ENCODE measurements at places on chromosomes 1 and 21.
A peak's percentile ranks its signal among the peaks of the same experiment; 100 is the strongest.

DNA sequence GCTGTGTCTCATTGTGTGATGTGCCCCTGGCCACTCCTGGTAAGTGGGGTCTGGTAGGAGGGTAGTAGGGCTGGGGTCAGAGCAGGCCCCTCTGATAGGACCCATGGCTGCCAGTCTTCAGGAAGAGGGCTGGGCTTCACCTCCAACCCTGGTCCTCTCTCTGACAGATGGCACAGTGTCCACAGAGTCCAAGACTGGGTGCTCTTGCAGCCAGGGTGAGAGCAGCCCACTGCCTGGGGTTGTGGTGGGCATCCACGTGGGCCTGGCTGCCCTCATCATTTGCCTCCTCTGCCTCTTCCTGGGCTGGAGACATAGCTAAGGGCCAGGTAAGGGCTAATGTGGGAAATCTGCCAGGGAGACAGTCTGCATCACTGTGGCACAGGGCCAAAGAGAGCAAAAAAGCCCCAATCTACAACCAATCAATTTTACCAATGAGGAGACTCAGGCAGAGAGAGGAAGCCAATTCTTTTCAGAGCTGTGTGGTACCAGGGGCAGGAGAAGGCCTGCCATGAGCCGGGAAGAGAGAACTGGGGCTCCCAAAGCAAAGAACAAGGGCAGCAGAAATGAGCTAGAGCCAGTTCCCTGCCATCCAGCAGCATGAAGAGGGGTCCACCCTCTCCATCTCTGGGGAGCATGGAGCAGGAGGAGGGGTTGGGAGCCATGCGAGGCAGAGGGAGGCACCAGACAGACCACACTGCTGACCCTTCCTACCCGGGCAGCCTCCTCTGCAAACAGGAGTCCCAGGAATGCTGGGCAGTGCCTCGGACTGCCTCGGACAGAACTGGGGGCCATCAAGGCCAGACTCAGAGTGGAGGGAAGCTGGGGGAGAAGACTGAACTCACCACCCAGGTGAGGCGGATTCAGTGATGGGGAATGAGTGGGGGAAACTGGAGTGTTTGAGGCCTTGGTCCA, 26.8 kb downstream of the SLC27A3 start:
- H3K27me3 ChIP-seq = no peaks in the 10 kb centered on the region
- no peak overlapping the region for H3K4me3 ChIP-seq
- no peak for DNase-seq
- H3K27ac ChIP-seq = no peak overlapping the region

DNA sequence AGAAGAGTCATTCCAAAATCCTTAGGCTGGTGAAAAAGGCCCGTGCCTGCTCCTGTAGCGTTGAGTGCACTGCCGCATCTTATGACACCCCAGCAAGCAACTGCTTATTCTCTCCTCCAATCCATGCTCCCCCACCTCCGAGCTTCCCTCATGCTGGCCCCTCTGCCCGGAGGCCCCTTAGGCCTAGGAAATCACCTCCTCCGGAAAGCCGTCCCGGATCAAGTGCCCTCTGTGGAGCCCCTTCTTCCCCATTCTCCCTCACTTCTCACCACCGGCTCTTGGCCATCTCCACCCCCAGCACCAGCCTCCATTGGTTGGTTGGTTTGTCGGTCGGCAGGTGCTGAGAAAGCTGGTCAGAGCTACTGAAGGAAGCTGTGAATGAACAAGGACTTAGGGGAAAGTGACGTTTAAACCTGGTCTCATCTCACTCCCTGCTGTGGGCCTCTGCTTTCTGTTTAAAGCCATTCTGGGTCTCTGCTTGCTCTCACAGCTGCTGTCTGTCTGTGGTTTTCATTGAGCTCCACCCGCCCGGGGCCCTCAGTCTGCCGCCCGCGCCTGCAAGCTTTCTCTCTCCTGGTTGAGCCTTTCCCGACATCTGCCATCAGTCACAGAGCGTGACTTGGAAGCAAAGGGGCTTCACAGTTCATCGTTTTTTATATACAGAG, 122.2 kb downstream of the KCNN3 start:
- peaks cover 41% of the 10 kb centered on the region for H3K27me3 ChIP-seq
- H3K4me1 ChIP-seq = no peaks in the 10 kb centered on the region
- no peak overlapping the region for H3K4me3 ChIP-seq
- no peak overlapping the region for H3K27ac ChIP-seq
- DNase-seq = no peak
- H3K36me3 ChIP-seq = no peaks in the 10 kb centered on the region

DNA sequence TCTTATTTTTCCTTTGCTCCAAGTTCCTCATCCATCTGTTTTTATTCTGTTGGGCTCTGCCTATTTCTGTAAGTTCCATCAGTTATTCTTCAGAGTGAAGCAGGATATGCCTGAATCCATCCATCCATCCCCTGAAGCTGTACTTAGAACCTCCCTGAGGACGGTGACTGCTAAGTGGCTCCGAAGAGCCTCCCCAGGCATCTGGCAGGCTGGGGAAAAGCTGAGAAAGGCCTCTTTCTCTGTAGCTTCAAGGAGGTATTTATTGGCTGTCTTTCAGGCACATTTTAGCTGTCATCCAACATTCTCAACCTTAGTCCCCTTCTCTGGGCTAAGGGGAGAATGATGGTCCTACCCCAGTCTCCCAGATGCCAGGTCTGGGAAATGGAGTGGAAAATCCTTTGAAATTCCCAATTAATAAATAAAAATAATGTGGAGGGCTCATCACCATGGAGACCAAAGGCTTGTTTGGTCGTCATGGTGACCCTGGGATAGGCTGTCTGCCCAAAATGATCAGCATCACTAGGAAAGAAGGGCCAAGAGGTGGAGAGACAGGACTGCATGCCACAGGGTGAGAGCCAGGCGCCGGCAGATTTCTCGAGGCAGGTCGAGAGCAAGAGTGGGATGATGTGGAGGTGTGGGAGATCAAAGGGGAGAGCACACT, 82.0 kb downstream of the UBIAD1 start:
- no peaks in the 10 kb centered on the region for H3K4me1 ChIP-seq
- H3K27me3 ChIP-seq = no peaks in the 10 kb centered on the region
- H3K4me3 ChIP-seq = no peak overlapping the region

GRCh38 chr1:231613419-231614349, 12.9 kb upstream of the DISC1 start:
- H3K27me3 ChIP-seq = peaks cover 17% of the 10 kb centered on the region
- no peak overlapping the region for H3K4me3 ChIP-seq
- peaks cover 3% of the 10 kb centered on the region for H3K4me1 ChIP-seq
- no peaks in the 10 kb centered on the region for H3K36me3 ChIP-seq

DNA sequence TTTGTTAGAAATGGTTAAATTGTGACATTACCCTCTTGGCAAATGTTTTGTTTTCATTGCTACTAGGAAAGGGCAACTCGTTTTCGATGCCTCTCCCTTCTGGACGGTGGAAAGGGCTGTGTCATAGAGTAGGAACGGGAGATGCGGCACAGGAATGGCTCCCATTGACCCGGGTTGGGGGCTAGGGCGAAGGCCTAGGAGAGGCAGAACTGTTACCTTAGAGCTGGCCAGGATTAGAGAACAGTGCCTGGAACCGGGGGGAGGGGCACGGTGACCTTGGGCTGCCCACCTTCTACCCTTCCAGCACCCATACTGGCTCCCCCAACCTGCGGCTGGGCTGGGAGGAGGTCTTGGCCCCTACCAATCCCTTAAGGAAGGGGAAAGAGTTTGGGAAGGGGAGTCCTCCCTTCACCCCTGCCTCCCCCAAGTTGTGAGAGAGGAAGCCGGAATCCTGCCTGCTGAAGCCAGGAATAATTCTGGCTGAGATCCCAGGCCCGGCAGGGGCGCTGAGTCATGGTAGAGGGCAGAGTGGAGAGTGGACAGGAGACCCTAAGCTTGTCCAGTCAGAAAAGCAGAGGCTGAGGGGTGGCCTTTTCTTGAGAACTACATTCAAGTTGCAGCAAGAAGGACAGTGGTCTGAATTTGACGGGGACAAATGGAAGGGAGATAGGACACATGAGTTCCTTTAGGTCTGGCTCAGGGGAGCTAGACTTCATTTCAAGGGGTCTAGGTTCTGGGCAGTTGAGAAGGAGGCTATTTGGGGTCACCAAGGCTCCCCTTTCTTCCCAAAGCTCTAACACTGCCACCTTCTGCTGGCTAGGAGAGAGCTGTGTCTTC, 8.2 kb downstream of the LMNA start:
- H3K4me3 ChIP-seq = peak overlapping the region; percentile 39
- H3K36me3 ChIP-seq = no peaks in the 10 kb centered on the region
- H3K27me3 ChIP-seq = no peaks in the 10 kb centered on the region
- peak; percentile 97 for DNase-seq
- peak overlapping the region; percentile 97 for H3K27ac ChIP-seq

GRCh38 chr1:42921769-42922168, 36.9 kb downstream of the SLC2A1 start:
- peaks cover 4% of the 10 kb centered on the region for H3K36me3 ChIP-seq
- no peaks in the 10 kb centered on the region for H3K27me3 ChIP-seq
- H3K27ac ChIP-seq = no peak overlapping the region
- no peak for DNase-seq

All from endothelial cell of umbilical vein (primary cell).